ENCODE measurements at places on chromosomes 1 and 21.

GRCh38 chr21:42214081-42214750 lies 4.7 kb upstream of the ABCG1 start:
- no peak for DNase-seq

GRCh38 chr1:244155661-244156060 lies 104.6 kb downstream of the ZBTB18 start:
- no peak for DNase-seq

GRCh38 chr1:10834770-10835412 lies 38.4 kb upstream of the CASZ1 start:
- no peak for DNase-seq

GRCh38 chr1:161691846-161692245 lies 15.2 kb upstream of the FCRLA start:
- no peak for DNase-seq

GRCh38 chr1:241007668-241008067 lies 349.3 kb downstream of the RGS7 start:
- DNase-seq = no peak

GRCh38 chr1:81304187-81304586 lies 496.5 kb upstream of the ADGRL2 start:
- no peak for DNase-seq

DNA sequence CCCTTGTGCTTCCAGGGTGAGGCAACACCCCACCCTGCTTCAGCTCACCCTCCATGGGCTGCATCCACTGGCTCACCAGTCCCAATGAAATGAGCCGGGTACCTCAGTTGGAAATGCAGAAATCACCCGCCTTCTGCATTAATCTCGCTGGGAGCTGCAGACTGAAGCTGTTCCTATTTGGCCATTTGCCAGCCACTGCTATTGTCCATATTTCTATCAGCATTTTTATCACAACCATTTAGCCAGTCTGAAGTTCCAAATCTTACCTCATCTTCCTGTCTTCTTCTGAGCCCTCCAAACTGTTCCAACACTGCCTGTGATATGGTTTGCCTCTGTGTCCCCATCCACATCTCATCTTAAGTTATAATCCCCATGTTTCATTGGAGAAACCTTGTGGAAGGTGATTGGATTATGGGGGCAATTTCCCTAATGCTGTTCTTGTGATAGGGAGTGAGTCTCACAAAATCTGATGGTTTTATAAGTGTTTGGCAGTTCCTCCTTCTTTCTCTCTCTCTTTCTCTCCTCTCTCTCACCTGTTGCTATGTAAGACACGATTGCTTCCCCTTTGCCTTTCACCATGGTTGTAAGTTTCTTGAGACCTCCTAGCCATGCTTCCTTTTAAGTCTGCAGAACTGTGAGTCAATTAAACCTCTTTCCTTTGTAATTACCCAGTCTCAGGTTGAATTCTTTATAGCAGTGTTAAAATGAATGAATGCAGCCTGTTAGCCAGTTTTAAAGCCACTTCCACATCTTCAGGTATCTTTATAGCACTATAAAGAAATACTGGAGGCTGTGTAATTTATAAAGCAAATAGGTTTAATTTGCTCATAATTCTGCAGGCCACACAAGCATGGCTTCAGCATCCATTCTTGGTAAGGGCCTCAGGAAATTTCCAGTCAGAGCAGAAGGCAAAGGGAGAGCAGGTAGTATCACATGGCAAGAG lies 203.5 kb downstream of the FCRL5 start:
- DNase-seq = no peak

GRCh38 chr1:74571493-74571800 lies 59.0 kb upstream of the LRRC53 start:
- DNase-seq = no peak

DNA sequence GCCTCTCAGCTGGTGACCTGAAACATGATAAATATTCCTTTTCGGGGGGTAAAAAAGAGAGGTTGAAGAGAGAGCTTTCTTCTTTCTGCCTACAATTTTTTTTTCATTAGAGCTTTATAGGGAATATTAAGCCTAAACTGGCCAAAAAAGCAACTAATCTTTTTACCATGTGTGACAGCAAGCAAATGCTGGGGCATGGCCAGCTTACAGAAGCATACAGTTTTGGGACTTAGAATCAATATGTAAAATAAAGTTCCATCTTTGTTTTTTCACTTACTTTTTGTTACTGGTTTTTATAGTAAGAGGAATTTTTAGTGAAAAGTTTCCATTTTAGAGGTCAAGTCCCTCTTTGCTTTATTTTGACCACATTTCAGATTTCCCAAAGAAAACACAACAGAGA lies 301.2 kb upstream of the DEPDC1 start:
- DNase-seq = no peak

DNA sequence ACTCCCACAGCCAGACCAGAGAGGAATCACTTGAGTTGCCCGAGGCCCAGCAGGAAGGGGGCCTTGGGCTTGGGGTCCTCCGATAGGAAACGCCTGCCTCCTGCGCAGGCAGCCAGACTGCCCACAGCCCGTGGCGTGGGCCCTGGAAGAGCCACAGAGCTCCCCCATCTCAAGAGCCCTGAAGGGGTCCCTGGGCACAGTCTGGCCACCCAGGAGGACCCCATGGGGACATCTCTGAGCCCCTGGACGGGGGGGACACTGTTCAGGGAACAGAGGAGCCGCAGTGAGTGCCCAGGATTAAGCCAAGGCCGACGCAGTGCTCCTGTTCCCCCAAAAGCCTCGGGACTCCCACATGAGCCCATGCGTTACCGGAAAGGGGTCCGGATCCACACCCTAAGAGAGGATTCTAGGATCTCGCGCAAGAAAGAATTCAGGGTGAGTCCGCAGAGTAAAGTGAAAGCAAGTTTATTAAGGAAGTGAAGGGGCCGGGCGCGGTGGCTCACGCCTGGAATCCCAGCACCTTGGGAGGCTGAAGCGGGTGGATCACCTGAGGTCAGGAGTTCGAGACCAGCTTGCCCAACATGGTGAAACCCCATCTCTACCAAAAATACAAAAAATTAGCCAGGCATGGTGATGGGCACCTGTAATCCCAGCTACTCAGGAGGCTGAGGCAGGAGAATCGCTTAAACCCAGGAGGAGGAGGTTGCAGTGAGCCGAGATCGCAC lies 38.1 kb upstream of the LBR start:
- no peak for DNase-seq

- no peak for DNase-seq
Observed at GRCh38 chr1:97010566-97011264, 289.1 kb downstream of the PTBP2 start.

DNA sequence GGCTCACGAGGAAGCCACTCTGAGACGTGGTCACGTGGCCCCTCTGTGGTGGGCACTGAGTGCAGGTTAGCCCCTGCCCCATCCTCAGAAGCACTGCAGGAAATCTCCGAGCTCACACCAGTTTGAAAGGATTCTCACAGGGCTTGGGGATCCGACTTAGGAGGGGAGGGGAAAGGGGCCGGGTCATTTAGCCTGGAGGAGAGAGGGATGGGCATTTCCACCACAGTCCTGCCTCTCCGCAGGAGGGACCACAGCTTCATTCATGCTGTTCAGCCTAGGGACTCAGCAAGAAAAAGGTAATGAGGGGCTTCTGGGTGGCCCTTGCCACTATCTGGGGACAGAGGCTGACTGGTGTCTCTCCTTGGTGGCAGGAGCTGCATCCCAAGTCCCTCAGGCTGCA lies 126.5 kb downstream of the NPHP4 start:
- no peak for DNase-seq

DNA sequence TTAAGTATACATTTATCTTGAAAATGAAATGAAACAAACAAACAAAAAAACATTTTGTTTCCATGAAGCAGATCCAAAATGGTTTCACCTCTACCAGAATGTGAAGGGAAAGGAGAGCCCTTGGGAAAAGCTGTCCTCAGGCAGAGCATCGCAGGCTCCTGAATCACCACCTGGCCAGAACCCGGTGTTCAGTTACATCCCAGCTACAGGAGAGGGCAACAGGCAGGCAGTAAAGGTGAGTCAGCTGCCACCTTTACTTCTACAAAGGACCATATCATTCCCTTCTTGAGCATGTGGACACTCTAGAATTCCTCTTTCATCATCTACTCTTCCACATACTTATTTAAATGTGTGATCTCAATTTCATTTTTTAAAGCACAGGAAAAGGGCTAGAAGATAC lies 151.2 kb downstream of the PIGK start:
- no peak for DNase-seq

GRCh38 chr1:160652924-160653619 lies 6.2 kb upstream of the SLAMF1 start:
- no peak for DNase-seq

- peak; percentile 44 for DNase-seq
Observed at GRCh38 chr1:184974056-184974836, at the start of gene NIBAN1. TSS of gene NIBAN1 (minus strand) at chr1:184974508. CDS start at chr1:184974356, 152 bp downstream.

- DNase-seq = no peak
Observed at GRCh38 chr1:193181985-193182384, 4.4 kb downstream of the B3GALT2 start.

- no peak for DNase-seq
Observed at GRCh38 chr1:21511579-21512522, 2.6 kb downstream of the ALPL start.

DNA sequence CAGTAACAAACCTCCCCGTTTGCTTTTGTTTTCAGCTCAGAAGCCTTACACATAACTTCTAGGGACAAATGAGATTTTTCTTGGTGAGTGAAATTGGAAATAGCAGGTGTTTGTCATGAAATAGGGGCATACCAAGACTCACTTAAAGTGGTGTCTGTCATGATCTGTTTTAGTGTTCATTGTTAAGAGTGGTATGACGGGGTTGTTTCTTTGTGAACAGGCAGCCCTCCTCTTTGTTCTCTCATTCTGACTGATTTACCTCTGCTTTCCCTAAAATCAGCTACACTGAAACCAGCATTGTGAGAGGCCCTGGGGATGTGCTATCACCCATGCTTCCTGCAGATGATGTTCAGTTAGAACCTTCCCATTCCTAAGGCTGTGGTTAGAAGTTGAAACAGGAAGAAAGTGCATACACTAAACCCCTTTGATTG lies 2.5 kb upstream of the ERO1B start:
- no peak for DNase-seq

DNA sequence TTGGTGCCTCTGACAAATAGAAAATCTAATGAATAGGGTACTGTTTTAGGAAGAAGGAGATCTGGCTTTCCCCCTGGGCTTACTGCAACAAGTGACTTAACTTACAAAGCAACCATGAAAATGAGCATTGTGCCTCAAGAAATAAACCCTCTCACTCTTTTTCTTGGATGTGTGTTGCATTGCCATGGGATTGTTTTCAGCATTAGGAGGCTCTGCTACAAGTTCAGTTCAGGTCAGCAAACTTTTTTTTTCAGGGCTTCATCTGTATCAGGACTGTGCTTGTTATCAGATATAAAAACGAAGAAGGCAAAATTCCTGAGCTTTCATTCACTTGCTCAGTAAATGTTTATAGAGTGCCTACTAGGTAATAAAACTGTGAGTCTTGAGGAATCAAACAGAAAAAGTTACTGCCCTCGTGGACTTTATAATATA lies 37.8 kb upstream of the DOCK7 start:
- no peak for DNase-seq

- peak; percentile 80 for DNase-seq
Observed at GRCh38 chr1:27563591-27564471, 40.1 kb downstream of the AHDC1 start.

DNA sequence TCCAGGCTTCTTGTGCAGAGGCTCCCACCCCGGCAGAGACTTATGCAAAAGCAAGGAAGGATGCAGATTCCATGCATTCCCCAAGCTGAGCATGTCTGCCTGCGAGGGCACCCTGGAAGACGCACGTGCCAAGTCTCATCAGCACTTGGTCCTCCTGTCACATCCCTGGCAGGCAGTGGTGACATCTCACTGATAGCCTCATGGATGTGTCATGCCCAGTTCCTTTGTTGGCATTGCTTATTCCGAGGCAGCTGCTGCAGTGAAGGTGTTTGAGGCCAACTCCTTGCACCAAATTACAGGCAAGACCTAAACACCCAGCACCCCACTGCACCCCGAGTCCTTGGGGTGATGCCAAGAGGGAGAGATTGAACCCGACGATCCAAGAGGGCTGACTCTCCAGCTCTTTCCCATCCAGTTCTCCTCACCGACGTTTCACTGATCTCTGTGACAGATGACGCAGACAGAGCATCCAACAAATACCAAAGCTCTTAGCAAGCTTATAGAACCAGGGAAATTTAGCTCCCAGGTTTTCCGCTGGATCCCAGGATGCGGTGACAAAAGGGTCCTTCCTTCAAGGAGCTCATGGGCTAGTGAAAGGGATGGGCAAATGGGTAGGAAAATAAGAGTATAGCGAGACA lies 611.1 kb downstream of the AJAP1 start:
- no peak for DNase-seq

GRCh38 chr1:152941037-152941711 lies 5.8 kb upstream of the SPRR5 start:
- no peak for DNase-seq

DNA sequence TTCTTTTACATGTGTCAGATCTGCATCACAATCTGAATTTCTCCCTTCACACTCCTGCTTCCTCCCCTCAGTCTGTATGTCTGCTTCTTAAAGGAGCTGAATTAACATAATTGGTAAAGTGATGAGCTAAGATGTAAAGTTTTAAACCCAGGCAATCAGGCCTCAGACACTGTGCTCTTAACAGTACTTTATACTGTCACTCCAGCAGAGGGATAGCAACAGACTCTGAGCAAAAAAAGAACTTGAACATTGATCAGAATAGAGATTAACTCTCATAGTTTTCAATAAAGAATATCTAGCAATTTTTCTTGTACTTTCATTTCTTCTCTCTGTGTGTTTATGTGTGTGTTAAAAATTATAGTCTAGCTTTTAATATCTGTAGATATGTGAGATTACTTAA lies 110.3 kb downstream of the DUSP10 start:
- DNase-seq = no peak

GRCh38 chr1:110155878-110156522 lies 5.7 kb downstream of the SLC6A17 start:
- peak; percentile 59 for DNase-seq

Data from Peyer's patch (tissue), 4 donors.